ENCODE measurements at places on chromosomes 16 and 17. TPM values are rescaled to one million over a fixed set of nuclear protein-coding genes. Genes with fewer than 3 reads are reported as not detected.
A peak's percentile ranks its signal among the peaks of the same experiment; 100 is the strongest.

DNA sequence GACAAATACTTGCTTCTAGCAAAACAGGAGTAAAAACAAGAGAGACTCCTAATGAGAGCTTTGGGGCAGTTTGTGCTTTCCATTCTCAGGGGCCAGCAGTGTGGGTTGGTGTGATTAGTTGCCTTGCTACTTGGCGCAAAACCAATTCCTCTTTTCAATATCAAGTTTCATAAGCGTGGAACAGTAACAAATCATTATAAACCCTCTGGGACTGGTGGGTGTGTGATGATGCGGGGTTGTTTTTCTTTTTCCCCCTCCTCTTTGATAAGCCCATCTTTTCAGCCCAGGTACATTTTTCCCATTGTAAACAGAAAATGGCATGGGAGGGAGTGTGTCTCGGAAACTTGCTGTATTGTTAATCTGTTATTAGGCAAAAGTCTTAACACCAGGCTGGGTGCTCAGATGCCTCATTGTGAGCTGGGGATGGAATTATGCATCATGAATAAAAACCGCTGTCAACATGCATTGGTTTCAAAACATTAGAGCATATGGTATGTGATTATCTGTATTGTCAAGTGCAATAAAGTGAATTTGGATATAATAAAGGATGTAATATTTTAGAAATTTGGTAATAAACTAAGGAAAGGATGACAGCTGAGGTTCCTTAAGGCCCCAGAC, 166.4 kb downstream of the CCDC182 start:
- ATAC-seq, result no peak

GRCh38 chr17:45127207-45127547, 5.1 kb downstream of the PLCD3 start:
- no peak for ATAC-seq

DNA sequence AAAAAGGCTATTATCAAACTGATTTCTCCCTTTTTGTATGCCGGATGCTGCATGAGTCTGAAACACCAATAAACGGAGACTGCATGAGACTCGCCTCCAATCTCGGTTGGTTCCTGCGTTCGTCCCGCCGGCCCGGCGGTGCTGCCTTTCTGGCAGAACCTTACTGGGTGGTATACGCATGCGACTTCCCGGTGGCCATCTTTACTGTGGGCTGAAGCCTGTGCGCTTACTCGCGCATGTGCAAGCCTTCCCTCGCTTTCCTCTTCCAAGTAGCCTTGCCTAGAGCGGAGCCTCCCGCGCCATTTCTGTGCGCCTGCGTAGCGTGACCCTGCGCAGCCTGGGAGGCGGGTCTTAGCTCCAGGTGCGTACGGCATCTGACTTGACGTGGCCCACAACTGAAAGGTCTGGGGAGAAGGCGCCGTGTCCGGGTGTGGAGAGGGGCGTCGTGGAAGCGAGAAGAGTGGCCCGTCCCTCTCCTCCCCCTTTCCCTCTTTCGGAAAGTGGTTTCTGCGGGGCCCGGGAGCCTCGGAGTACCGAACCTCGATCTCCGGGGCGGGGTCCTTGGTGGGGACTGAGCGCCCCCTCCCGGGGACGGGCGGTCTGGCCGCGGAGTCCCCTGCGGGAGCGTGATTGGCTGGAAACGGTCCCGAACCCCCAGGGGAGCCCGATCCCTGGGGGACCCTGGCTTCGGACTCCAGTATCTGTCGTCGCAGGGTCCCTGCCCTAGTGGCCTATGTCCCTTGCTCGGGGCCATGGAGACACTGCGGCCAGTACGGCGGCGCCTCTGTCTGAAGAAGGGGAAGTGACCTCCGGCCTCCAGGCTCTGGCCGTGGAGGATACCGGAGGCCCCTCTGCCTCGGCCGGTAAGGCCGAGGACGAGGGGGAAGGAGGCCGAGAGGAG, at the start of gene PAGR1:
TSS of gene PAGR1 (plus strand) at position 360 of the 901 bp plus-strand sequence. CDS start at position 734, 374 bp downstream.
- peak; percentile 70 for ATAC-seq

DNA sequence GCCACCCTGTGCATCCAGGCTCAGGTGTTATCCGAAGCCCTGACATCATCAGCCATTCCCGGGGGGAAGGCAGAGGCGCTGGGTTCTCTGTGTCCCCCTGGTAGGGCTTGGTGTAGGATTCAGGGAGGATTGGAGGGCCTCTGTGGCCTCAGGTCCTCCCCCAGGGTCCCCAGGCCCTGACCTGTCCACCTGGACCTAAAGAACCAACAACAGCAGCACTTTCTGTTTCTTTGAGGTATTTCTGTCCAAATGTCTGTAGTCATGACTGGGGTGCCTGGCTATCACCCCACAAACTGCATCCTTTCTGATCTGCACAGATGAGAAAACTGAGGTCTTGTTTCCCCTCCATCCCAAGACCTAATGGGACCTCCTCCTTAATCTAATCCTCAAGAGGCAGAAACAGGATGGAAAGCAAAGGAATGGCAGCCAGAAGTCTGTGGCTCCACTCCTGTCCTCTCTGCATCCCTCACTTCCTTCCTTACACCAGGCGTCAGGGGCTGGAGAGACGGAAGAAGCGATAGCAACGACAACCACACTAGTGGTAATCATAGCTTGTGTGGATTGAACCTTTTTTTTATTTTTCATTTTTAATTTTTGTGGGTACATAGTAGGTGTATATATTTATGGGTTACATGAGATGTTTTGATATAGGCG, 11.8 kb downstream of the NLRC5 start:
- no peak for ATAC-seq

IGFALS gene
- 0.77 TPM for total RNA-seq

DNA sequence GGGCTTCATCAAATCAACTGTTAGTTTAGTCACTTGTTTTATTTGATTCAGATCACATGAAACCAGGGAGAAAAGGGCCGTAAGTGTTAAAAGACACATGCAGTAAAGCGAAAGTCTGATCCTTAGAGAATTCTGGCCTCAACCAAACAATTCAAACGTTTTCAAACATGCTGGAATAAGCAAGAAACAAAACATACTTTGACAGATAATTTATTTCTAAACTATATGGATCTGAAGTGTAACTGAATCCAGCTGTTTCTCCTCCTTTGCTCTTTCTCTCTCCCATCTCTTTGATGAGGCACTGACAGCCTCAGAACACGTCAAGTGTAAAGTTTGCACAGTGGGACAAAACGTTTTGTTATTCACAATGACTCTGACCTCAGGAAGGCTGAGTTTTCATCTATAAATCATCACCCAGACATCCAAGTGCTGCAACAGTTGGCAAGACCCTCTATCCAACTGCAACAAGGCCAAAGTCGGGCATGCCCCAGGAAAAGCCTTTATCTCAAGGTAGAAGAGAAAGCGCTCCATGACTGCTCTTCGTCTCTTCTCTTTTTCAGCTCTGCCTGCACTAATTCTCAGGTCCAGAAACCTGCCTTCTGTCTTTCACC, 267.1 kb upstream of the MYOCD start:
- peak; percentile 72 for ATAC-seq

DNA sequence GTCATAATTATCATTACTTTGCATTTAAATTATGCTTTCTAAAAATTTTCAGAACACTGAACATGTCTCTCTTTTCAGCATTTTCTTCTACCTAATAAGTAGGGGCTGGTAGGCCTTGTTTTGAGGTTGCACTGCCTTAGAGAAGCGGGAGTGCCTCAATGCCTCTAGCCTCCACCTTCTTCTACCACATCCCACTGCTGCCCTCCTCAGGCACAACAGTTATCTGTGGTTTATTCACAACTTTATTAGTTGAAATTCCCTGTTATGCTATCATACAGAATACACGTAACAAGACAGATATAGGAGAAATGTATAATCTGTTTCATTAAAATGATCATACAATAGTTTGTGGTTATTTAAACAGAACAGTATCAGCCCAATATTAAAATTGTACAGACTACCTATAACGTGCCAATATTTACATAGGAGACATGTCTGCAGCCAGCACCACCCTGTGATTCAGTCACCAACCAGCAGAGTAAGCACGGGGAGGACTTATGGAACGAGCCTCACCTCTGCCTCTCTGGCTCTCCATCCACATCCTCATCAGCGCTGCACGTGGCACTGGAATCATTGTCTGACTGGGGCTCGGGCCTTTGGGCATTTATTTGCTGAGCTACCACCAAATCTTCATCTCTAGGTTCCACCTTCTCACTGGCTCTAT, 101.2 kb downstream of the TTC19 start:
- ATAC-seq, result peak; percentile 68

MEIOB gene
- 0.56 TPM for total RNA-seq

DNA sequence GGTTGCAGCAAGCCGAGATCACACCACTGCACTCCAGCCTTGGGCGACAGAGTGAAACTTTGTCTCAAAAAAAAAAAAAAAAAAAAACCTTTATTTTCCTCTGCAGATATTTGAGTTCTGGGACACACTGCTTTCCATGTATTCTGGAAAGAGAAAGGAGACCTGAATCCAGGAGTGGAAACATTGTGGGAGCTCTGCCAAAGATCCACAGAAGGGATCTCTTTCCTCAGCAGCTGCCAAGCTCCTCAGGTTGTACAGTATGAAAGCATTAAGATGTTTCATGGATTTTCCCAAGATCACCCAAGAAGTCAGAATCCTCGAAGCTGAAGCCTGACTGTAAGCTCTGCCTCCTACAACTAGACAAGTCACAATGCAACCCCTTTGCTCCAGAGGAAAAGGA, 13.5 kb downstream of the NPRL3 start:
- ATAC-seq, result no peak

OMG gene
- 17.3 TPM for total RNA-seq

DNA sequence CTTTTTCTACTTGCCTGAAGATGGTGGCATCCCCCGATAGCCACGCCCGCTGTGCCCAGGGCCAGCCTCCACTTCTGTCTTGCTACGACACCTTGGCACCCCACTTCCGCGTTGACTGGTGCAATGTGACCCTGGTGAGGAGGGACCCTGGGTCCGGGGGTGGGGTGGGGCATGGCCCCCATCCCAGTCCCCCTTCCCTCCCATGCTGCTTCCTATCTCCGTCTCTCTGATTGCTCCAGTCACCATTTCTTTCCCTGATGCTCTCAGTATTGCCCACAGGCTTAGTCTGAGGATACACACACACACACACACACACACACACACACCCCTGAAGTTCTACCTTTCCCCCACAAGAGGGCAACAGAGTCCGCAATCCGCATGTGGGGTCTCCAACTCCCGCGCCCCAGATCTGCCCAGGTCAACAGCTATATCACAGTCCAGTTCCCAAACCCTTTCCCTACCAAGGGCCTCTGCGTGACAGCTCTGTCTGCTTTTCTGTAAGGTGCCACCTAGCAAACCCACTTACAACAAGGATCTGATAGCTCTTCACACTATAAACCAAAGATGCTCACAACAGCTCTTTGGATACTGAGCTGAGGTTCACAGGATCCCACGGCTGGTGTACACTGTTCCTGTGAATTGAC, 3.4 kb downstream of the SGCA start:
- ATAC-seq, result peak; percentile 65

DNA sequence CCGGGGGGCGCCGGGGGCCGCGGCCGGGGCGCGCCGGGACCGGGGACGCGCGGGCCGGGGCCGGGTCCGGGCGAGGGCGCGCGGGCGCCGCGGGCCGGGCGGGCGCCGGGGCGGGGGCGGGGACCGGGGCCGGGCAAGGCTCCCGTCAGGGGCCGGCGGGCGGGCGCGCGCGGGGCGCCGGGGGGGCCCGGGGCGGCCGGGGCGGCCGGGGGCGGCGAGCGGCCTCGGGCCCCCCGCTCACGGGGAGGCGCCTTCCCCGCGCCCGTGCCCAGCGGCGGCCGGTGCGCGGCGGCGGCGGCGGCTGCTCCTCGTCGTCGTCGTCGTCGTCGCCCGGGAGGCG, 563 bp downstream of the ZCCHC14 start:
- ATAC-seq, result no peak

- ATAC-seq, result no peak
Observed at GRCh38 chr17:77616254-77616731, 342.2 kb upstream of the TNRC6C start.

- ATAC-seq, result peak; percentile 95
Observed at GRCh38 chr17:58156839-58157803, 8.9 kb downstream of the OR4D1 start.

GRCh38 chr17:74520790-74521480, 10.3 kb downstream of the CD300LB start:
- ATAC-seq, result no peak

SLC46A1 gene
- total RNA-seq, result 11.7 TPM

VMO1 gene
- 1.9 TPM for total RNA-seq

DNA sequence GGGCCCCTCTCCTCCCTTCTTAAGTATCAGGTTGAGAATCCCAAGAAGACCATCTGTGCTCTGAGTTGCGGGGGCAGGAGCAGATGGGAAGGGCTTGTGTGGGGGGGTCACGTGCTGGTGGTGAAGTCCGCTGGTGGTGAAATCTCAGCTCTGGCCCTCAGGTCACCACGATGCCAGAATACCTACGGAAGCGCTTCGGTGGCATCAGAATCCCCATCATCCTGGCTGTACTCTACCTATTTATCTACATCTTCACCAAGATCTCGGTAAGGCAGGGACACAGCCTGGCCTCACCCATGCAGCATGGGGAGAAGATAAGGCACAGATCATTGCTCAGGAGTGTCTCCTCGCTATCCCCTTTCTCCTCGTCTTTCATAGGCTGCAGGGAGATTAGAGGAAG, 29.7 kb downstream of the SLC5A11 start:
- ATAC-seq, result no peak
